CD4-positive, alpha-beta T cell treated with Interleukin-12 subunit alpha and Interleukin-12 subunit beta, for 1 hour (primary cell): ENCODE measurements at places on chromosomes 2 and 18.

DNA sequence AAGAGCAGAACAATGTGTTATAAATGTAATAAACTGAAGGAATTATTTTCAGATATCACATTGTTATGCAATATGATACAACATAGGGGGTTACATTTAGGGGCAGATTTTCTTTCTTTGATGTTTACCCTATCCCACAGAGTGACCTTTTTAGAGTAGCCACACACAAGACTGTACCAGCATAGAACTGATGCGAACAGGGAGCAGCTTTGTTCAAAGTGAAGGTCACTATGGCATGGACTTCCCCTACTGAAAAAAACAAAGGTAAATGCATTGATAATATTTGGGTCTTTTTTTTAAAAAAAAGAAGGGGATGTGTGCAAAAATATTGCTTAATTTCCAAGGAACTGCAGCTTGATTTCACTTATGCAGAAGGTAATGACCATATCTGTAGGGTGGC is 1354.9 kb downstream of the SUCLG1 start:
- DNase-seq = no peak

DNA sequence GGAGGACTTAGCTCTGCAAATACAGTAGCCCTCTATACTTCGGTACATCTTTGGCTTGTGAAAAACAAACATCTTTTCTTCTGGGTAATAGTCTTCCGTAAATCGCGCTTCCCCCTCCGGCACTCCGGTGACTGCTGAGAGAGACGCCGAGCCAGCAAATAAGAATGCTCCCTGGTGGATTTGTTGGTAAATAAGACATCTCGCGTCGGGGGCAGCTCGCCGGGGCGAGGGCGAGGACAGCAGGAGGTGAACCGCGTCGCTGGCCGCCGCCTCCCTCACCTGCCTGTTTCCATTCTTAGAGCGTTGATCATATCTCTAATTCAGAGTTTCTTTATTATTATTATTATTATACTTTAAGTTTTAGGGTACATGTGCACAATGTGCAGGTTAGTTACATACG is 117.6 kb downstream of the PMAIP1 start:
- no peak for DNase-seq

DNA sequence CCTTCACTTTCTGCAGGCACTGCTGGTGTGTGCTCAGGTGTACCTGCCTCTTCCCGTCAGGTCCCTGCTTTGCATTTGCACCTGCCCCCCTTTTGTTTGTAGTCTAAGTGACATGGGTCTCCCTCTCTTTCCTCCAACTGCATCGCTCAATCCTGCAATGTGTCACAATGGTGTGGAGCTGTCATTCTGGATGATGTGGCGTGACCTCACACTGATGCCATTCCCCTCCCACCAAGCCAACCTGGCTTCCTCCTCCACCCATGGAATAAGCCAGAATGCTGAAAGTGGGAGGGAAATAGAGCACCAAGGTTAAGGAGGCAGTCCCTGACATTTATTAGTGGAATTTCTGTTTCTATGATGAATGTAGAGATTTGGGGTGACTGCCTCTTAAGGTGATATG is 156.7 kb downstream of the ZBTB7C start:
- no peak for DNase-seq

DNA sequence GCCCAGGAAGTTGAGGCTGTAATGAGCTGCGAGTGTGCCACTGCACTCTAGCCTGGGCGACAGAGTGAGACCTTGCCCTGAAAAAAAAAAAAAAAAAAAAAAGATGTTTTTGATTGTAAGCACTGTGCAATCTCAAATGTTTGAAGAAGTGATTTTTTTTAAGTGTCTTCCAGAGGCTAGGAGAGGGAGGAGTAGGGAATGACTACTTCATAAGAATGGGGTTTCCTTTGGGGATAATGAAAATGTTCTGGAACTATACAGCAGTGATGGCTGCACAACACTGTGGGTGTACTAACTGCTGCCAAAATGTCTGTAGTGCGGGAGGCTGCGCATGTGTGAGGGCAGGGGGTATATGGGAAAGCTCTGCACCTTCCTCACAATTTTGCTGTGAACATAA is 83.7 kb downstream of the MCFD2 start:
- DNase-seq = no peak

DNA sequence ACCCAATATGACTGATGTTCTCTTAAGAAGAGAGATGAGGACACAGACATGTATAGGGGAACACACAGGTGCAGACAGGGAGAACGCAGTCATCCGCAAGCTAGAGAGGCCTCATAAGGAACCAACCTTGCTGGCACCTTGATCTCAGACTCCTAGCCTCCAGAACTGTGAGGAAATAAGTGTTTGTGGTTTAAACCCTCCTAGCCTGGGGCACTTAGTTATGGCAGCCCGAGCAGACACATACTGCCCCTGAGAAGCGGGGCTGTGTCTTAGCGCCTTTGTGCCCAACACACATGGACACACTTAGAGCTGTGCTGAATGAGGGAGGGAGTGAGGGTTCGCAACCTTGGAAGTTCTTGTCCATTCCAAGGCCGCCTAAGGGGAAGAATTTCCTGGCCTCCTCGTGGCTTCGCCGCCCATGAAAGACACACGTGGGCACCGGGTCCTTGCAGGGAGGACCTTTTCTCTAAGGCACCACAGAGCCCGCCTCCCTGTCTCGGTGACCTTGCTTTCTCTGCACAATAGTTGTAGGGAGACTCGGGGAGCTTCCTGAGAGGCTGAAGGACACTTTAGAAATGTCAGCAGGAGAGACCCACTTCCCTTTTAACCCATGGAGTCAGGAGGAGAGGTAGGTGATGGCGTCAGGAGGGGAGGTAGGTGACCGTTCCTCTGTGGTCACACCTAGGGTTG is 224.5 kb upstream of the HDAC4 start:
- no peak for DNase-seq
